ENCODE measurements at places on chromosomes 7 and 10.

- H3K27ac ChIP-seq: no peak overlapping the region
- no peaks in the 10 kb centered on the region for H3K27me3 ChIP-seq
- H3K36me3 ChIP-seq: no peaks in the 10 kb centered on the region
- DNase-seq: peak; percentile 14
These were observed 372.7 kb upstream of the CDC14C start for GRCh38 chr7:48551652-48552051.

- H3K4me1 ChIP-seq: peaks cover 3% of the 10 kb centered on the region
These were observed 209.5 kb downstream of the FAM107B start for GRCh38 chr10:14565199-14565598.

DNA sequence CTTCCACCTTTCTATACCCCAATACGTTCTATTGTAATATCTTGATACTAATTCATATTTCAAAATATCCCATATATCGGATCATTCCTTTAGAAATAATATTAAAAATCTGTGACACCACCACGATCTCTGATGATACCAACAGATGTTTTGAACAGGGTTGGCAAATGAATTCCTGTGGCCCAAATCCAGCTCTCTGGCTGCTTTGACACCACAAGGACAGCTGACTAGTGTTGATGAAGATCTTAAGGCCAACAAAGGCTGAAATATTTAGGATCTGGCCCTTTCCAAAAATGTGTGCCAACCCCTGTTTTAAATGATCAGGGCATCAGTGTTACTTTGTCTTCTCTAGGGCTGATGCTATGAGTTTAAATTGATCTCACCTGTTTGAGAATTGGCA is 380.7 kb upstream of the PFKP start:
- H3K36me3 ChIP-seq: no peaks in the 10 kb centered on the region
- no peaks in the 10 kb centered on the region for H3K27me3 ChIP-seq
- peaks cover 7% of the 10 kb centered on the region for H3K4me1 ChIP-seq
- no peak for DNase-seq
- H3K4me3 ChIP-seq: no peak overlapping the region

GRCh38 chr7:47622586-47622945 is 40.7 kb upstream of the TNS3 start:
- no peak overlapping the region for H3K27ac ChIP-seq
- no peak for DNase-seq
- no peaks in the 10 kb centered on the region for H3K27me3 ChIP-seq
- peaks cover 16% of the 10 kb centered on the region for H3K4me1 ChIP-seq
- H3K4me3 ChIP-seq: no peak overlapping the region
- H3K36me3 ChIP-seq: no peaks in the 10 kb centered on the region

DNA sequence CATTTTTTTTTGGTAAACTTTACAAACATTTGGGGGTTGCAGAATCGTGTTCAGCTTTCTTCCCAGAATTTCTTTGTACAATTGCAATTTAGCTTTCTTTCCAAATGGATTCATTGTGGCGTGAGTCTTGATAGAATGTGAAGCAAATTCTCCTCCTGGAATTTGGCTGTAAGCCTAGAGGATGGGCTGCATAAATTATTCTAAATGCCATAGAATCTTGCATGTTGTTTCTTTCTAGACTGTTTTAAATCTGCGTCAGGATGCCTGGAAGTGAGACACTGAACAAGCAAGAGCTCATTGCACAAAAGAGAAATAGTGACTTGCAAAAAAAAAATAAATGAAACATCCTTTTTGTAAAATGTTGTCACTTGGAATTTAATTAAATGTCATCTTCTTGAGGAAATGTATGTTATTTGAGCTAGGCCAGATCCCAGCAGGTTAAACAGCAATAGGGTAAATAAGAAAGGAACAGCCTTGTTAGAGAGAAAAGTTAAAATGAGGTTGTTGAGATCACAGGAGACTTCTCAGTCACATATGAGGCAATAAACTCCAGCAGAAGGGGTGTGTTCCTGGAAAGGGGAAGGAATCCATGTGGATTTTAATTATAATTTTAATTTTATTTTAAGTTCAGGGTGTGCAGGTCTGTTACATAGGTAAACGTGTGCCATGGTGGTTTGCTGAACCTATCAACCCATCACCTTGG is 483.0 kb downstream of the PLXDC2 start:
- no peaks in the 10 kb centered on the region for H3K36me3 ChIP-seq
- DNase-seq: no peak
- H3K27ac ChIP-seq: no peak overlapping the region
- H3K4me1 ChIP-seq: no peaks in the 10 kb centered on the region
- no peak overlapping the region for H3K4me3 ChIP-seq

DNA sequence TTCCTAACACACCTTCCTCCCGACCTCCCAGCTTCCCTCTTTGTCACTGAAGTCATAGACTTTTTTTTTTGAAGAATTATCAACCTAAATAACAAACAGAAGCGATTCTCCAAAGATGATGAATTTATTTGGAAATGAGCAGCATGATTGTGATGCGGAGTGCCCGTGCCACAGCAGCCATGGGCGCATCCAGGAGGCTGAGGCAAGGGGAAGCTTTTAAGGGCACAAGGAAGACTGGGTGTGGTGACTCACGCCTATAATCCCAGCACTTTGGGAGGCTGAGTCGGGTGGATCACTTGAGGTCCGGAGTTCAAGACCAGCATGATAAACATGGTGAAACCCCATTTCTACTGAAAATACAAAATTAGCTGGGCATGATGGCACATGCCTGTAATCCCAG is 16.2 kb upstream of the GIMAP8 start:
- H3K27me3 ChIP-seq: no peaks in the 10 kb centered on the region
- H3K36me3 ChIP-seq: no peaks in the 10 kb centered on the region
- no peak overlapping the region for H3K27ac ChIP-seq
- H3K4me3 ChIP-seq: no peak overlapping the region
- DNase-seq: no peak

DNA sequence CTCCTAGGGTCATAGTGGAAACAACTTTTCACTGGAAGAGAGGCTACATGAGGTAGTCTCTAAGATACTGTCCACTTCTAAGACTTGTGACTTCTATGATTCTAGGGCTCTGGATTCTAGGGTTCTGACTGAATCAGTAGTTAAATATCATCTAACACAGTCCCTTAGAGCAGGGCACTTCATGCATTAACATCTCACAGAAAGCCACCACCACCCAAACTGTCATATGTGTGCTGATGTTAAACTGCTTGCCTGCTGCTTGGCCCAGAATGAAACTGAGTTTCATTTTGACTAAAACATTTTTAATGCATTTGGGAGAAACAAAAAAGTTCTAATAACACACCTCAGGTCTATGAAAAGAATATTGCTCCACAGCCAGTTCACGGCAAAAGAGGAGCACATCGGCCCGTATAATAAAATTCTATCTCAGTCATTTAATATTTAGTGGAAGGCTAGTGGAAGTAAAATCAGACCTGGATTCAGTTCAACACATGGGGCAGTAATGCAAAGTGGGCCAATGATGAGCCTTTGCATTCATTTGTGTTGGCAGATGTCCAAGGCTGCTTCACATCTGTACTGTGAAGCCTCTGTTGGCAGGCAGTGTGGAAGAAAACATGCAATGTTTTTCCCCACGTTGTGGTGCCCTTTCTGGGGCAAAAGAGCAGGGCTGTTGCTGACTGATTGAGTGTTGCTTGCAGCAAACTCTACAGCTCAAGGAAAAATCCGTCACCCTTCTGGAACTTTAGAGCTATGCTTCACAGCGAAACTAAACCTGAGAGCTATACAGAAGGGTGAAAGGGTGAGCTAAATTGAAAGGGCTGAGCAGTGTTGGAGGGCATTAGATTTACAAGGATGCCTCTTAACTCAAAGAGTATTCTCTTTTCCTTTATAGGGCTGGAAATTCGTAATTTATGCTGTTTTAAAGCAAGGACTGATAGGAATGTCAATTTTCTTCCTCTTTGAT is 33.5 kb upstream of the AUTS2 start:
- no peak overlapping the region for H3K4me3 ChIP-seq
- H3K27ac ChIP-seq: no peak overlapping the region
- no peaks in the 10 kb centered on the region for H3K36me3 ChIP-seq
- no peaks in the 10 kb centered on the region for H3K4me1 ChIP-seq
- H3K27me3 ChIP-seq: peaks cover 4% of the 10 kb centered on the region

- H3K27ac ChIP-seq: peak overlapping the region; percentile 85
- H3K36me3 ChIP-seq: no peaks in the 10 kb centered on the region
- peaks cover 12% of the 10 kb centered on the region for H3K4me1 ChIP-seq
- peak overlapping the region; percentile 93 for H3K4me3 ChIP-seq
- no peaks in the 10 kb centered on the region for H3K27me3 ChIP-seq
- no peak for DNase-seq
These were observed 870 bp downstream of the FZD1 start for GRCh38 chr7:91264924-91265681.

- no peak overlapping the region for H3K4me3 ChIP-seq
- H3K4me1 ChIP-seq: no peaks in the 10 kb centered on the region
- H3K36me3 ChIP-seq: no peaks in the 10 kb centered on the region
- no peak overlapping the region for H3K27ac ChIP-seq
These were observed 564.3 kb downstream of the LRMDA start for GRCh38 chr10:75995720-75996119.

- no peaks in the 10 kb centered on the region for H3K27me3 ChIP-seq
- no peak overlapping the region for H3K27ac ChIP-seq
- no peak for DNase-seq
- H3K4me3 ChIP-seq: peak overlapping the region; percentile 79
- H3K4me1 ChIP-seq: no peaks in the 10 kb centered on the region
- peaks cover 34% of the 10 kb centered on the region for H3K36me3 ChIP-seq
These were observed 2.0 kb downstream of the LCOR start for GRCh38 chr10:96834120-96834519.

- H3K36me3 ChIP-seq: no peaks in the 10 kb centered on the region
- H3K27me3 ChIP-seq: peaks cover 55% of the 10 kb centered on the region
- no peaks in the 10 kb centered on the region for H3K4me1 ChIP-seq
- DNase-seq: no peak
- H3K4me3 ChIP-seq: no peak overlapping the region
These were observed 40.7 kb upstream of the LEP start for GRCh38 chr7:128200376-128200775.

GRCh38 chr10:128007971-128008370 is 101.1 kb downstream of the PTPRE start:
- no peaks in the 10 kb centered on the region for H3K4me1 ChIP-seq
- no peak for DNase-seq
- H3K27ac ChIP-seq: no peak overlapping the region
- no peak overlapping the region for H3K4me3 ChIP-seq
- peaks cover 7% of the 10 kb centered on the region for H3K27me3 ChIP-seq
- H3K36me3 ChIP-seq: no peaks in the 10 kb centered on the region

GRCh38 chr7:151735851-151736402 is 141.0 kb downstream of the PRKAG2 start:
- no peak for DNase-seq
- H3K4me1 ChIP-seq: peaks cover 22% of the 10 kb centered on the region
- no peaks in the 10 kb centered on the region for H3K36me3 ChIP-seq
- no peaks in the 10 kb centered on the region for H3K27me3 ChIP-seq

GRCh38 chr10:110344622-110345021 is 39.9 kb upstream of the SMNDC1 start:
- peaks cover 3% of the 10 kb centered on the region for H3K4me1 ChIP-seq
- no peak overlapping the region for H3K4me3 ChIP-seq
- no peaks in the 10 kb centered on the region for H3K36me3 ChIP-seq
- H3K27me3 ChIP-seq: no peaks in the 10 kb centered on the region

DNA sequence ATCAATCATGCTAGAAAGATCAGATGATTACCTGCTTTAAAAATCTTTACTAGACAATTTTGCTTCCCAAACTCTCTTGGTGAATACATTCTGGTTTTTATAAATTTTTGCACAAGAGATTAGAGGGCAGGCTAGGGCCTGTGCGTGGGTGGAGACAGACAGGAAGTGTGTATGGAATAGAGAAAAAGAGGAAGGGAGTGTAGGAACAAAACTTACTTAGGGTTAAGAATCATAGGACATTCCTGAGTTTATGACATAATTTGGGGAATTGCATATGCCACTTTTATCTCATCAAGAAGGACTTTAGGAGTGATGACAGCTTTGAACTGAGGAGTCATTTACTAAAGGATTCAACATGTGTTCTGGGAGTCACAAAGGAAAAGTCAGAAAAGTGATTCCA is 31.3 kb downstream of the LAMB1 start:
- H3K4me1 ChIP-seq: peaks cover 7% of the 10 kb centered on the region
- H3K4me3 ChIP-seq: no peak overlapping the region
- peaks cover 26% of the 10 kb centered on the region for H3K36me3 ChIP-seq
- no peak overlapping the region for H3K27ac ChIP-seq

DNA sequence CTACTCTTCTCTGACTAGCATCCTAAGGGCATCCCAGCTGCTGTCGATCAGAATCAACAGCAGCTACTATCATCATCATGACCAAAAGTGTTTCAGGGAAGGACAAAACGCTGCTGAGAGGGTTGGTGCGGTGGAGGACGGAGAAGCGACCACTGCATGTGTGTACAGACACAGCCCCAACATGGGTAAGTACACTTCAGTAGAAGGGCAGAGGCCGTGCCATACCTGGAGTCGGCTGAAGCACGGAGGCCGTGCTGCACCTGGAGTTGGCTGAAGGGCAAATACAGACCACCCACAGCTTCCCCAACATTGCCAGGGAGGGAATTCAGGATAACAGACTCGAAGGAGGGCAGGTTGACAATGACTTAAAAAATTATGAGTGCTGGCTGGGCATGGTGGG is 67.8 kb upstream of the CYTH3 start:
- no peak overlapping the region for H3K27ac ChIP-seq
- H3K4me1 ChIP-seq: no peaks in the 10 kb centered on the region
- no peaks in the 10 kb centered on the region for H3K27me3 ChIP-seq
- peaks cover 10% of the 10 kb centered on the region for H3K36me3 ChIP-seq
- no peak for DNase-seq

DNA sequence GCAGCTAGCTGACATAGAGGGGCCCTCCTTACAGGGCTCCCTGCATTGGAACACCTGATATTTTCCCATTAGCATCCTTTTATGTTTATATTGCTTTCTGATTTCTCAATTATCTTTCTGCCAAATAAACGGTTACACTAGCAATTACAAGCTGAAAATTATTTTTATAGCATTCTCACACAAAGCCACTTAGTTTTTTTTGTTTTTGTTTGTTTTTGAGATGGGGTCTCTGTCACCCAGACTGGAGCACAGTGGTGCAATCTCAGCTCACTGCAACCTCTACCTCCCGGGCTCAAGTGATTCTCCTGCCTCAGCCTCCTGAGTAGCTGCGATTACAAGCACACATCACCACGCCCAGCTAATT is 9.9 kb upstream of the ZC3HAV1 start:
- DNase-seq: no peak
- peaks cover 14% of the 10 kb centered on the region for H3K27me3 ChIP-seq
- no peaks in the 10 kb centered on the region for H3K4me1 ChIP-seq
- H3K4me3 ChIP-seq: no peak overlapping the region
- no peak overlapping the region for H3K27ac ChIP-seq

DNA sequence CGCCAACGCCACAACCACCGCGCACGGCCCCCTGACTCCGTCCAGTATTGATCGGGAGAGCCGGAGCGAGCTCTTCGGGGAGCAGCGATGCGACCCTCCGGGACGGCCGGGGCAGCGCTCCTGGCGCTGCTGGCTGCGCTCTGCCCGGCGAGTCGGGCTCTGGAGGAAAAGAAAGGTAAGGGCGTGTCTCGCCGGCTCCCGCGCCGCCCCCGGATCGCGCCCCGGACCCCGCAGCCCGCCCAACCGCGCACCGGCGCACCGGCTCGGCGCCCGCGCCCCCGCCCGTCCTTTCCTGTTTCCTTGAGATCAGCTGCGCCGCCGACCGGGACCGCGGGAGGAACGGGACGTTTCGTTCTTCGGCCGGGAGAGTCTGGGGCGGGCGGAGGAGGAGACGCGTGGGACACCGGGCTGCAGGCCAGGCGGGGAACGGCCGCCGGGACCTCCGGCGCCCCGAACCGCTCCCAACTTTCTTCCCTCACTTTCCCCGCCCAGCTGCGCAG is 424 bp downstream of the EGFR start:
- H3K27me3 ChIP-seq: no peaks in the 10 kb centered on the region
- H3K4me1 ChIP-seq: no peaks in the 10 kb centered on the region
- H3K27ac ChIP-seq: no peak overlapping the region
